ENCODE measurements at places on chromosomes 5 and 9. TPM values are rescaled to one million over a fixed set of nuclear protein-coding genes. Genes with fewer than 3 reads are reported as not detected.

The LURAP1L gene
- total RNA-seq, result 13.3 TPM

The HTR1A gene
- total RNA-seq, result not detected

GRCh38 chr9:98865284-98865875, 57.9 kb downstream of the GALNT12 start:
- H3K4me1 ChIP-seq, result peaks cover 5% of the 10 kb centered on the region
- H3K27ac ChIP-seq, result no peak overlapping the region

DNA sequence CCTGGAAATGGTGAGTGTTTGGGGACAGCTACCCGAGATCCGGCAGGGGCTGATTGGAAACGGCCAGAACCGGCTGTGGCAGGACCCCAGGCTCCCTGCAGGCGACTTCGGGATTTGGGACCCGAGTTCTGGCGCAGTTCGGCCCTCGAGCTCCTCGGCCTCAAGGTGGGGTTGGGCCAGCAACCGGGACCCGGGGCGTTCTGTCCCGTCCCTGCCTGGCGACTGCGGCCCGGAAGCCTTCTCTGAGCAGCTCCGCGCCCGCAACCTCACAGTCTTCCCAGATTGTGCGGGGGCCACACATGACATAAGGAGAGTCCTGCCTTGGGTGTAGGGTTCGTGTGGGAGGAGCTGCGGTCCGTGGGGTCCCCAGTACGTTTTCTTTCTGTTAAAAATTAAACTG, 23.2 kb upstream of the NEURL1B start:
- DNase-seq, result no peak
- H3K36me3 ChIP-seq, result no peaks in the 10 kb centered on the region
- no peak overlapping the region for H3K4me3 ChIP-seq
- no peak overlapping the region for H3K27ac ChIP-seq

GRCh38 chr9:3479514-3480352, 46.1 kb downstream of the RFX3 start:
- H3K4me1 ChIP-seq, result peaks cover 14% of the 10 kb centered on the region
- no peaks in the 10 kb centered on the region for H3K27me3 ChIP-seq
- H3K4me3 ChIP-seq, result no peak overlapping the region

DNA sequence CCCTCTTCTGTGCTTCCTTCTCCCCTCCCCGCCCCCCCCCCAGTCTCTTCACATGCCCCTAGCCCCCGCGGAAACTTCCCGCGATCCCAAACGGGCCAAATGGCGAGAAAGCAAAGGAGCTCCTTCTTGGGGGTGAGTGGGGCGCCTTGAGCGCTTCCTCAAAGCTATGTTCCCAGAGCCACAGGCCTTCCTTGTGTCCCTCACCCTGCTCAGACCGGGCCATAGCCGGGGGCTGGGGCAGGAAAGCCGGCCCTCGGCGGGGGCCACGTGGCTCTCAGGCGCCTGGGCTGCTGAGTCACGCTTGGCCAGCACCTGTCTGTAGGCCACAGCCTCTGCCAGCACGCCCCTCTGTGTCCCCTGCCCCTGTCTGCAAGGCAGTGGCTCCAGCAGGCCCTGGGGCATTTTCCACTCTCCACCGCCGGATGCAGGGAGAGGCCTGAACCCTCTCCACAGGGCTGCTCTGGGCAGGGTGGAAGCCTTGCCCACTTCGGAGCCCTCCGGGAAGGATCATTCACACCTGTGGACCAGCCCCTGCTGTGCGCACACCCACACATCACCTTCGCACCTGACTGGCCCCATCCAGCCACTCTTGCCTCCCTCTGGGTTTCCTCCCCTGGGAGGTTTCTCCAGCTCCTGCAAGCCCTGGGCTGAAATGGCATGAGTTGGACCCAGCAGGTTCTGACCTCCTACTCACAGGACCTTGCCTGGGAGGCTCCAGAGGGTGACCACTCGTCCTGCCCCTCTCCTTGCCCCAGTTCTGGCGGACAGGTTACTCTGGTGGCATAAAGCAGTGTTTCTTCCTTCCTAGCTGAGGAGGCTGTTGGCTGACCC, 1.2 kb upstream of the SQSTM1 start:
- DNase-seq, result no peak
- H3K4me1 ChIP-seq, result peaks cover 35% of the 10 kb centered on the region
- H3K27me3 ChIP-seq, result no peaks in the 10 kb centered on the region

- H3K4me1 ChIP-seq, result no peaks in the 10 kb centered on the region
- no peak overlapping the region for H3K27ac ChIP-seq
- no peak for DNase-seq
- H3K27me3 ChIP-seq, result no peaks in the 10 kb centered on the region
Measured at GRCh38 chr5:4226565-4226964, 630.9 kb downstream of the IRX1 start.

- H3K36me3 ChIP-seq, result no peaks in the 10 kb centered on the region
- H3K27ac ChIP-seq, result no peak overlapping the region
- H3K27me3 ChIP-seq, result no peaks in the 10 kb centered on the region
- DNase-seq, result no peak
- H3K4me1 ChIP-seq, result peaks cover 4% of the 10 kb centered on the region
- no peak overlapping the region for H3K4me3 ChIP-seq
Measured at GRCh38 chr9:105151686-105151995, 92.8 kb upstream of the SLC44A1 start.

The BTNL8 gene
- total RNA-seq, result not detected

DNA sequence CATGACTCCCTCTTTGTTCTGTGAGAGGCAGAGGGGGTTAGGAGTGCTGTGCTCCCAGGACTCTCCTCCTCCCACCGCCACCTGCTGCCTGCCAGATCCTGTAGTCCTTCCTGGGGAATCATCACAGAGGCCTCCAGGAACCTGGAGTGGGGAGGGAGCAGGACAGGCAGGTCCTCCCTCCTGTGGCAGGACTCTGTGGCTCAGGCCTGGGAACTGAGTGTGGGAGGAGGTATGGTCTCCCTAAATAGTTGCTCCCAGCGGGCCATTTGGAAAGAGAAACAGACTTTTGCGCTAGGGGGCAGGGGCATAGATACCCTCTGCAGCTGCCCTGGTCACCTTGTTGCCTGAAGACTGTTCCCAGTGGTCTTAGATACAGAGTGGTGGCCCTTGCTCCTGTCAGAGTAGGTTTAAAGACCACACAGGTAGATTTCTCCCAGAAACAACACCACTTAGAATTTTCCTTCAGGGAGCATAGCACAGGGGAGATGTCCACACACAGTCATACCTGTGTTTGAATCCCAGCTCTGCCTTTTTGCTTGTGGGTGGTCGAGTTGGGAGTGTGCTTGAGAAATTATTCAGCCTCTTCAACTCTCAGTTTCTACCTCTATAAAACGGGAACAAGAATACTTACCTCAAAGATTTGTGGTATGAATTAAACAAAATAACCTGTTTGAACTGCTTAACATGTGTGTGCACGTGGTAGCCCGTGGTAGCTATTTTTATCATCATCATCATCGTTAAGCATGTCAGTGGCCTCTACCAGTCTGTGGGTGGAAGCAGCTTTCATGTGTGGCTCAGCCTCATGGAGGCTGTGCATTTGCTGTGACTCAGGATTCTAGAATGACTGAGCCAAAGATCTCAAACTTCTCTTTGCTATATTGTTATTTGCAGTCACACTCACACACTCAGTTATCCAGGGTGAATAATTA, 55.8 kb downstream of the SLC22A5 start:
- DNase-seq, result no peak
- peaks cover 95% of the 10 kb centered on the region for H3K4me1 ChIP-seq
- no peaks in the 10 kb centered on the region for H3K36me3 ChIP-seq
- no peak overlapping the region for H3K27ac ChIP-seq
- H3K4me3 ChIP-seq, result no peak overlapping the region
